ENCODE measurements at places on chromosomes 6 and 20.

DNA sequence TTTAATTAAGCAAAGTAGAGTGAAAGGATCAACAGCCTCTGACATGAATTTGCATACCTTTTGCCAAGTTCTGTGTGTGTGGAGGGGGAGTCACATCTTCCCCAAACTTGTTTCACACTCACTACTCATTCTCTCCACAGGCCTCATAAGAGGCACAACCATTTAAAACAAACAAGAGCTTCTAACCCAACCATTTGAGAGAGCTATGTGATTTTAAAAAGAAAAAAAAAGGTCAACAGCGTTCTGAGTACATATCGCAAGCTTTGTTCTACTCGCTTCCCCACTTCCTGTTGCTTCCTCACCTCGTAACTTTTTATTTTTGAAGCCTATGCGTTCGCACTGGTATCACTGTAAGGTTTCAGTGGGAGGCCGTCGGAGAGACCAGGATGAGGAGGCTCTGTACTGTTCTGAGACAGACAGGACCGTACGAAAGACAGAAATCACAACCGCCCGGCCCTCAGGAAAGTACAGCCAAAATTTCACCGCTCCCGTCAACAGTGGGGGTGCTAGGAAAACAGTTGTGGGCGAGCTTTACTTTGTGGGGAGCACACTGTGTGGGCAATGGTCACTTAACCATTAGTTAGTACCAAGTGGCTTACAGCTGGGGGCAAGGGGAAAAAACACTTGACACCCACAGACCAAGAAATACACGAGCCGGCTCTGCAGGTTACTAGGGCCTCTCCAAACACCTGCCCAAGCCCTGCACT, 61.3 kb downstream of the TRERF1 start:
- DNase-seq = peak; percentile 90

DNA sequence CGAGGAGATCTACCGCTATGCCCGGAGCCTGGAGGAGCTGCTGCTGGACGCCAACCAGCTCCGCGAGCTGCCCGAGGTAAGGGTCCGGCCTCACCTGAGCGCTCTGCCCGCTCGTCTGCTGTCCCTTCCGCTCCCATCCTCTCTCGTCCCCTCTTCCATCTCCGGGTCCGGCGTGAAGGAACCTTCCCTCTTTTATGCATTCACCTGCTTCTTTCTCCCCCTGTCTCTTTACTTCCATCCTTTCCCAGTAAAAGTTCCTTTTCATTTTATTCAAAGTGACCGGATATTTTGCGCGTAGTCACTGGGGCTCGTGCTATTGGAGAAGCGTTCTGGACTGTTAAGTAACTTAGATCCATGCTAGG, 516 bp downstream of the LRRC1 start:
- DNase-seq = no peak

- no peak for DNase-seq
These were observed 5.2 kb downstream of the TOX2 start for GRCh38 chr20:43919686-43920403.

- no peak for DNase-seq
These were observed 154.0 kb upstream of the FLRT3 start for GRCh38 chr20:14491436-14491835.

DNA sequence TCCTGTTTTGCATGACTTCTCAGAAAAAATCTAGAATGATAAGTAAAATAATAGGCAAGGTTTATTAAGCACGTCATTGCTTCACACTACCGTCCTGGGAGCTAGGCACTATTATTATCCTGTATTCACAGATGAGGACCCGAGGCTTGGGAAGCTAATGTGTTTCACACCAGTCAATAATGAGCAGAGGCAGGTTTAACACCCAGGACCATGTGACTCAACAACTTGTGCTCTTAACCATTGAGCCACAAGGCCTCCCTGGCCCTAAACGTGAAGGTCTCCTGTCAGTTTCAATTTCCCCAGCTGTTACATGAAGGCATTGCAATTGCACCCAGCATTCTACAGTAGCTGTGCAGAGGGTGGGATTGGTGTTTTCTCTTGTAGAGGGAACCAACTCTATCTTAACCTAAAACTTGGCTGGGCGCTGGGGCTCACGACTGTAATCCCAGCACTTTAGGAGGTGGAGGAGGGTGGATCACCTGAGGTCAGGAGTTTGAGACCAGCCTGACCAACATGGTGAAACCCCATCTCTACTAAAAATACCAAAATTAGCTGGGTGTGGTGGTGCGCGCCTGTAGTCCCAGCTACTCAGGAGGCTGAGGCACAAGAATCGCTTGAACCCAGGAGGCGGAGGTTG, 191.2 kb downstream of the BCAS1 start:
- DNase-seq = no peak

DNA sequence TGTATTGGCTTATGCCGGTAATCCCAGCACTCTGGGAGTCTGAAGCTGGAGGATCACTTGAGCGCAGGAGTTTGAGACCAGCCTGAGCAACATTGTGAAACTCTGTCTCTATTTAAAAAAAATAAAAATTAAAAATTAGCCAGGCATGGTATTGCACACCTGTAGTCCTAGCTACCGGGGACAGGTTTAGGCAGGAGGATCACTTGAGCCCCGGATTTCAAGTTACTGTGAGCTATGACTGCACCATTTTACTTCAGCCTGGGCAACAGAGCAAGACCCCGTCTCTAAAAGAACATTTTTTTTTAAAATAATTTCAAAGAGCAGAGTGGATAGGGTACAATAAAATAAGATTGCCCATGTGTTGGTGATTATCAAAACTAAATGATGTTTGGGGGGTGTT, 482.9 kb upstream of the SOX4 start:
- no peak for DNase-seq

- DNase-seq = no peak
These were observed 7.6 kb upstream of the HLA-DRA start for GRCh38 chr6:32432050-32432450.
